ENCODE measurements at places on chromosomes 7 and 10. TPM values are rescaled to one million over a fixed set of nuclear protein-coding genes. Genes with fewer than 3 reads are reported as not detected.

Gene BAIAP2L1
- total RNA-seq: 29.0 TPM

Gene SYT15
- not detected for total RNA-seq

Gene PROSER2
- total RNA-seq: 64.8 TPM

Gene PYROXD2
- total RNA-seq: 5.2 TPM

Gene SPACDR
- not detected for total RNA-seq

Measured in airway epithelial cell (primary cell).